ENCODE measurements at places on chromosomes 16 and 17.
A peak's percentile ranks its signal among the peaks of the same experiment; 100 is the strongest.

- peak; percentile 61 for DNase-seq
Observed at GRCh38 chr16:86566966-86567700, 504 bp downstream of the FOXC2 start.

- DNase-seq, result no peak
Observed at GRCh38 chr17:17347956-17348871, 45.0 kb downstream of the NT5M start.

DNA sequence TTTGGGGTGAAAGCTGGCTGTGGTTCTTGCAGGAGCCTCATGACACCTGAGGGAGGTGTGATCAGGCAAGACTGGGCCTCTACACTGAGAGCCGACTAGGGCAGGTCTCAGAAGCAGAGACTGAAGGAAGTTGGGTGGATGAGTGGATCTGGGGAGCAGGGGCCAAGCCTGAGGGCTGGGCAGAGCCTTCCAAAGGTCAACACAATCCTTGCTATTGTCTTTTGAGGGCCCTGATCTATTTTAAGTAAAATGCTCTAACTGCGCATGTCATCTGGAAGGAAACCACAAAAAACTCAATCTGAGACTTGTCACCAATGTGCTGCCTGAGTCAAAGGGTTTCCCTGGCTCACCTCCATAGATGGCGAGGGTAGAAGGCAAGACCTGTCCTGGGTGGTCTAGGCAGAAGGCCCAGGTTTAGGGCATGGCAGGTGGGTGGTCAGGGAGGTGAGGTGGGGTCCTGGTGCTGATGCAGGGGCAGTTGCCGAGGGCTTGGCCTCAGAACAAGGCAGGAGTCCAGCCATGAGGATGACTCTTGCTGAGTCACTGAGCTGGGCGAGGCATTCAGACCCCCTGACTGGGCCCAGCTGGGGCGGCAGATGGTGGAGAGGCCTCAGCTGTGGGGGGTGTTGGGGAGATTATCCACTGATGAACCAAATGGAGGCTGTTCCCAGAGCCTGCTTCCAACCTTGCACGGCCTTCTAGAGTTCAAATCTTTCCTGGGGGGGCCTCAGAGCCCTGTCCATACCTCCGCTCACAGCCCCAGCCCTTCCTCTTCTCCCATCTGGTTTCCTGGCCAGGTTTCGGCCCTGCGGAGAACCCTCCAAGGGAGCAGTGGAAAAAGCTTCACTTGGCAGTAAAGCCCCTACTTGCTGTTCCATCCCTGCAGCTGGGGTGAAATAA, 5.1 kb downstream of the MVP start:
- peak; percentile 93 for DNase-seq

- no peak for DNase-seq
Observed at GRCh38 chr17:43855061-43855460, 8.1 kb downstream of the CD300LG start.
